HFFc6 (cell line): ENCODE measurements at places on chromosomes 5 and 9. TPM values are rescaled to one million over a fixed set of nuclear protein-coding genes. Genes with fewer than 3 reads are reported as not detected.

DNA sequence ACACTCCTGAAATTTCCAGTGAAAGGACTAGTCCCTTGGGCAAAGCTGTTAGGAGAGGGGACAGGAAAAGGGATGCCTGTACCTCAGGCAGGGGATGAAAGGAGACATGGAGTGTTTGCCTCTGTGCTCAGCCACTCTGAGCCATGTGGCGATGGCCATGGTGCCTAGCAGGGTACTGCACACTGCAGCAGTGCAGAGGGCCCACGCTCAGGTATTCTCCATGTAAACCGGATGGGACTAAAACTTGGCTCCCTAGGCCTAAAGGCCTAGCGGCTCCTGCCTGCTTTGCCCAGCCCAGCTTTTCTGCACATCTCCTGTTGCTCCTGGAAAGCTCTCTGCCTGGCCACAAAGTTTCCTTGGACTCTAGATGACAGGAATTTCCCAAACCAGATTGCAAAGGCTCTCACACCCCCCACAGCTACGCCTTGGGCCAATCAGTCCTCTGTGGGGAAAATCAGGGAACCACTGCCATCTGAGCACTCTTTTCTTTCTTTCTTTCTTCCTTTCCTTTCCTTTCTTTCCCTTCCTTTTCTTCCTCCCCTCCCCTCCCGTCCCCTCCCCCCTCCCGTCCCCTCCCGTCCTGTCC, 44.3 kb downstream of the HABP4 start:
- no peak for DNase-seq

DNA sequence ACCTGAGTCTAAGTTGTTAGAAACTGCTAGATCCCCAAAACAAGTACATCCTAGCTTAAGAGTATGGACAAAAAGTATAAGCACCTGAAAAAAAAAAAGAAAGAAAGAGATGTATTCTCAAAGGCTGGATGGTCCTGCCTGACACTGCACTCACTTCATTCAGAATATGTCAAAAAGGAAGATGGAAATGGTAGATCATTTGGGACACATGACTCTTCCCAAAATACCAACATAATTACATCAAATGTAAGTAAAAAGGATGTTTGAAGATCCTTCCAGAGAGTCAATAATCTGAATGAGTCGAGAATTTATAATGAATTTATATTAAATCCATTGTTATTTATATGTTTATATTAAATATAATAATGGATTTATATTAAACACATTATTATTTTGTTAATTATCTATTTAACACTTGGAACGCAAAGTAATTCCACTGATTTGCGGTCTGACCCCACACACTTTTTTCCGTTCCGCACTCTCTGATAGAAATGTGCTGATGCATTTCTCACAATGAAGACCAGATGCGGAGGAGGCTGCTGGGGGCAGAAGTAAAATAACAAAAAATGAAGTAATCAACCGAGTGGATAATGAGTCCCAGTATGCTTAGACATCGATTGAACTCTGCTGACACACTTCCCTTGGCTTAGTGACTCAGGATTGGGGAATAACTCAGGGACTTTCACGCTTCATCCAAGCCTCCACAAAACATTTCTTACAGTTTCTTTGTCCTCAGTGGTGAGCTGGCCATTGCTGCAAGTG, 201.2 kb downstream of the ADAMTS12 start:
- DNase-seq = peak; percentile 90

PCDHB12 gene
- total RNA-seq = 0.63 to 0.82 TPM (median 0.68 TPM) in 3 replicates

THBS4 gene
- 0.23 to 0.71 TPM (median 0.37 TPM) in 3 replicates for total RNA-seq
